Stimulated activated naive CD8-positive, alpha-beta T cell treated with anti-CD3 and anti-CD28 coated beads, Interleukin-15, Interleukin-2, amounts not matched to agents 100 U/mL and 50 U/mL, for 24 hours (primary cell): ENCODE measurements at places on chromosomes 5 and 9.

GRCh38 chr5:96655506-96655905 lies 6.7 kb upstream of the CAST start:
- no peak for DNase-seq

- peak; percentile 18 for DNase-seq
These were observed 1.1 kb downstream of the PPIC start for GRCh38 chr5:123035360-123035917.

DNA sequence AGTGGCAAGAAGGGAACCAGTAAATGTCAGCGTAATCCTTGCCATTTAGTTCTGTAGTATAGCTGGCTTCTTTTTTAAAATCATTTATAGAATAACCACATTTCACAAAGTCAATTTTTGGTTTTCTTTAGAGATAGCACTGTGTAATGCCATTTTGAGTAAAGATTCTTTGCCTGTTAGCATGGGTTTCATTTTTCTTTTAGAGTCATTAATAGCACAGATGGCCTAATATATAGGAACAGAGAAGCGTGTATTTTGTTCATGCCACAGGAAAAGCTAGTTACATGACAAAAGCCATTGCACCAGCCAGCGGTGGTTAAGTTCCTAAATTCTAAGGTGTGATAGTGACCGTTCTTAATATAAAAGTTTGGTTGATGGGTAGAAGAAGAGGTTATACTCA lies 1363.9 kb downstream of the MAT2B start:
- DNase-seq = no peak

DNA sequence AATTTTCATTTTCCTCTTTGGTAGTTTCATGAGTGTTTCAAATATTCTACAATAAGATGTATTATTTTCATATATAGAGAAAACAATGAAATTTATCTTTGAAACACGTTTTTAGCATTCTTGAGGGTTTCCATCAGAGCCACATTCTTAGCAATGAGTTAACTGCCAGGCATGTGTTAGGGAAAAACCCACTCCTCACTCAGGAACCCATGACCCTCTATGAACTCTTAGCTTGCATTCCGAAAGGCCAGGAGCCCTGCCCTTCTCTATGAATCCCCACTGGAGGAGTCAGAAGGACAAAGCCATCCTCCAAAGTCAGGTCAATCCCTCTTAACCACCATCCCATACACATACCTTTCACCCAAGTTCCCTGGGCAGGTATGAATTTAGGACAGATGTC lies 57.5 kb downstream of the ADAMTS12 start:
- DNase-seq = no peak

DNA sequence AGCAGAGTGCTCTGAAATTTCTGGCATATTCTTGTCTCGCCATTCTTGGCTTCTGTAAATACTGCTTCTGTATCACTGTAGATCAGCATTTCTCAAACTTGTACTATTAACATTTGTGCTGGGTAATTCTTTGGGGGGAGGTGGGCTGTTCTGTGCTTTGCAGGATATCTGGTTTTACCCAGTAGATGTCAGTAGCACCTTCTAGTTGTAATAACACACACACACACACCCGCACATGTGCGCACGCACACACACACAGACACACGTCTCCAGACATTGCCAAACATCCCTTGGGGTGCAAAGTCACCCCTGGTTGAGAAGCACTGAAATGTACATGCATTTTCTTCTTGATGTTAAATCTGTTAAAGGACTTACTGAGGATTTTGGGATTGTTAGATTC lies 304.1 kb downstream of the MAT2B start:
- no peak for DNase-seq

- no peak for DNase-seq
These were observed 755.7 kb downstream of the TLR4 start for GRCh38 chr9:118459913-118460312.

DNA sequence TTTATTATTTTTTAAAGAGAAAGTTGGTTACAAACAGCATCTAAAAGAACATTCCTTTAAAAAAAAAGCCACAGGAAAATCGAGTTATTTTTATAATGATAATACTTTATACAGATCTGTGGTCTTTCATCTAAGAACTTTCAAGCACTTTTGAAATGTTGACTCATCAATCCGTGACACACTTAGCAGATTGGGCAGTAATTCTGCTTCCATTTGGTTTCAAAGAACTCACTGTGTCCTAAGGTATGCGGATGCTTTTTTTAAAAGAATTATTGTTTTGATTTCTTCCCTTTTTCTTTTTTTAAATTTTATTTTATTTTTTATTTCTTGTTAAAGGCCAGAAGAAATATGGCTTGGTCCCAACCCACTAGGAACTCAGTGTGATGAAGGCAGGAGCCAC lies 147.8 kb downstream of the AOPEP start:
- no peak for DNase-seq

- DNase-seq = no peak
These were observed 22.4 kb upstream of the CAVIN4 start for GRCh38 chr9:100555471-100555870.

DNA sequence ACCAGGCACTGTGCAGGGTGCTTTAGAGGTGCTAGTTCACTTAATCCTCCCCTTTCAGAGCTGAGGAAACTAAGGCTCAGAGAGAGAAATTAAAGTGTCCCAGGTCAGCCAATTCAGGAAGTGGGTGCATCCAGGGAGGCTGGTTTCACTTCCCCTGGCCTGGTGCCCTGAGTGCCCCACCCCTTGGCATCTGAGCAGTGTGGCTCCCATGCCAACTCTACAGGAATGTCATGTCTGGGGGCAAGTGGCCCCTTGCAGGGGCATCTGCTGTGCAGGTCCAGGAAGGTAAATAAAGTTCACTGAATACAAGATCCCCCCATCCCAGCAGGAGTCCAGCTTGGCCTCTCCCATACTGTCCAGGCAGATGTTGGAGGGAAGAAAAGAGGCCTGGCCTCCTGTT lies 4.4 kb upstream of the N4BP3 start:
- no peak for DNase-seq

GRCh38 chr9:122205176-122205575 lies 23.6 kb downstream of the LHX6 start:
- no peak for DNase-seq

DNA sequence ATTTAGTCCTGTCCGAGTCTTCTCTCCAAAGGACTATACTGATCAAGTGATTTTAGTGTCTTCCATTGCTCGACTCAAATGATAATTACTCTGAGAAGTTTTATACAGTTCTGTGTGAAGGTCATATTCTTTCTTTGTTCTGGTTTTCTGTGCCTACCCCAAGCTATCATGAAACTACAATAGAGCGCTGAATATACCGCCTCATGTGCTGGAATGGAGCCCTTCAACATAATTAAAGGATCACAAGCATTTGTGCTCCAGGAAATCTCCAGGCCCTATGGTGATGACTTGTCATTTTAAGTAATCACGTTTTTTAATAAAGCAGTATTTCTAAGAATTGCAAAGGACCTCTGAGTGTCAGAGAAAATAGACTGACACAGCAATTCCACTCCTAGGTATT lies 10.9 kb upstream of the SLC31A2 start:
- no peak for DNase-seq

DNA sequence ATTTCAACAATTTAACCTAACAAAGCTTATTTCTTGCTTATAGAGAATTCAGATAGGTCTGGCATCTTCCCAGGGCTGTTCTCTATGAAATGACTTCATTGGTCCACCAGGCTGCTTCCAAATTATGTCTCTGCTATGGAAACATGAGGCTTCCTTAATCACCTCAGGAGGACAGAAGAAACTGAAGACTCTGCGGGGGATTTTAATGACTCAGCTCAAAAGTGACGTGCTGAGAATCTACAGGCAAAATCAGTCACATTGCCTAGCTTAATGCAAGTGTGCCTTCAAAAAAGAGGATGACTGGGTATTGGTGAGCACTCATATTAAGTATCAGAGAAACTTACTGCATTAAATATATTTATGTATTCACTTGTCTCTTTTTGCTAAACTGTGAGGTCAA lies 315.5 kb upstream of the RGMB start:
- no peak for DNase-seq

DNA sequence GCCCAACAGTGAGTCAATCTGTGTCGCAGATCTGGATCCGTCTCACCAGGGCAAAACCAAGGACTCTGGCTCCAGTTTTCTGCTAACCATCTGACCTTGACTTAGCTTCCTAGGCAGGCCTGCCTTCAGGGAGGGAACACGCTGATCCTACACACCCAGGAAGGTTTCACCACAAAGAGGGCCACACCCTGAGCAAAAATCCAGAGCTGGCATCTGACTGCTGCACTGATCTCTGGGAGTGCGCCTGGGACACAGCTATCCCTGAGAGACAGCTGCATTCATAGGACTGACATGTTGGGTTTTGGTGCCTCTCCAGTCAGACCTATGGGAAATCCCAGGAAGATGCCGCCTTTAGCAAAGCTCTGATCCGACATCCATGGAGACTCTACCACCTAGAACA lies 47.5 kb downstream of the CDK5RAP2 start:
- DNase-seq = no peak

DNA sequence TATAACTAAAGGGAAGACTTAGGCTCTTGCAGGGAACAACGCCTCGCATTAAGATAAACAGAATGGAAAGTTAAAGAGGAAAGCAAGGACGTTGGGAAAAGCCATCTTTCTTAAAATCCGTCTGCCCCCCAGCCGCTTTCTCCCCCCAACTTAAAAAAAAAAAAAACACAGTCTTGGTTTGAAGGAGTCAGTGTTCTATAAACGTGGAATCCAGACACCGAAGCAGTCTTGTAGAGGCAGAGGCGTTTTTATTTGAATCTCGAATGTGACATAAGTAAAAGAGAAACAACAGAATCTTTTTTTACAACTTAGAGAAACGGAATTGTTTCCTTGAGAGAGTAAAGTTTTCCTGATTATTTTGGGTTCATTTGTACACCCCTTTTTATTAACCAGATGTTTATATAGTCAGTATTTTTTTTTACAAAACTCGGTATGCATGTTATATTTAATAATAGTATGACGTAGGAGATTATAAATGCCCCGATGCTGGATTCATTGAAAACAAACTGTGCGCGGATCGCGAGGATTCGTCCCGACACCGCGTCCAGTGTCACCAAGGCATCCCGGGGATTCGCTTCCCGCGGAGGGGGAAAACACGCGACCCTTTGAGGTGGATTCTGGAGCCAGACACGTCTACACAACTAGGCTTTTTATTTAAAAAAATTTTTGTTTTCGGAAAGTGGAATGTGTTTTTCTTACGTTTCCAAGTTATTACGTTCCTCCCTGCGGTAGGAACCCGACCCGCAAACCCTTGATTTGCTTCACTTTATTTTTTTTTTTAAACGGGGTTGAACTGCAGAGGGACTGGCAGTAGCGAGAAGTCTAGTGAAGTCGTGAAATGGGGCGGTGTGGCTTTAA lies 6.7 kb downstream of the PTCH1 start:
- DNase-seq = no peak
